ENCODE measurements at places on chromosomes 11 and 22.

GRCh38 chr22:35638410-35638809, 9.8 kb upstream of the APOL6 start:
- DNase-seq = peak; percentile 14

- no peak for DNase-seq
Observed at GRCh38 chr11:47886096-47886495, 37.9 kb upstream of the NUP160 start.

- DNase-seq = no peak
Observed at GRCh38 chr11:1892116-1892515, 421 bp upstream of the PRR33 start.

- no peak for DNase-seq
Observed at GRCh38 chr11:116294630-116295029, 478.2 kb downstream of the BUD13 start.

DNA sequence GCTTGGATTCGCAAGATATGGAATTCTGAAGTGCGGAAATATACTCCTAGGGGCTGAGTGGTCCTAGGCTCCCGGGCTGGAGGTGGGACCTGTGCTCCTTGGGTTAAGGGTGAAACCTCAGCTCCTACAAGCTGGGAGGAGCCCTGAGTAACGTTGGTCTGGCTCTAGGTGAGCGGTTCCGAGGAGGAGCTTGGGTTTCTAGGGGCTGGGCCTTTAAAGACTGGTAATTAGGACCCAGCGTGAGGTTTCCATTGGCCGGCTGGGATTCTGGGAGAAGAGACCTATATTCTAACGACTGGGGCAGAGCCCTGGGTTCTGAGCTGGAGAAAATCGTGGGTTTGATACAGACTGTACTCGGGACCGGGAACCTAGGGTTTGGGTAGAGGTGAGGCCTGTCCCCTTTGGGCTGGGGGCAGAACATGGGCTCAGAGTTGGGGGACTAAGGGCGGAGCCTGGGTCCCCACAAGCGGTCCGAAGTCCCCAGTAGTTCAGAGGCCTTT, 882 bp upstream of the MAP4K2 start:
- no peak for DNase-seq

- DNase-seq = no peak
Observed at GRCh38 chr11:95095858-95096587, 6.4 kb downstream of the ENDOD1 start.

DNA sequence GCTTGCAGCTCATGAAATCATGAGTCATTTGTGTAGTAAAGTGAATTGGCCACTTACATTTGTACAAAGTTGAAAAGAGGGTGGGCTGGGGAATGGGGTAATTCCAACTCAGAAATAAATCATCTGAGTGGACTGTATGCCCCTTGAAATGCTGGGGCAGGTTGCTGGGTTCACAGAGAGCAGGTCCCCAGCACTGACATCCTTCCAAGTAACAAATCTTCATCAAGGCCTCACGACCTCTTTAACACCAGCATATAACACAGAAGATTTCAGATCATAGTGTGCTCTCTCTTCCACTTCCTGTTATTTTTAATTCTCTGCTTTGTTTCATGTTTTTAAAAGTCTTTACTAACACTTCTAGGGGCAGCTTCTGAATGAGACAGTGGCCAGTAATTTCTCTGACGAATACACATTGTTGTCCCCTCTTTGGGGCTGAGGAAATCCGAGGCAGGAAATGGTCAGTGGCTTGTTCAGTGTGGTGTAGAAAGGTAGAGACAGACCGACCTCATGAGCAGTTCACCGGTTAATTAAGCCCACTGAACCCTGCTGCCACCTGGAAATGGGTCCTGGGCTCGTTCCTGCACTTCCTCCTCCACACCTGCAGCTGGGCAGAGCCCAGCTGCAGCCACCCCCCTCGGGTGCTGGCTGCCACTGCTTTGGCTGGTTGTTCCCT, 127.7 kb downstream of the MAML2 start:
- no peak for DNase-seq

DNA sequence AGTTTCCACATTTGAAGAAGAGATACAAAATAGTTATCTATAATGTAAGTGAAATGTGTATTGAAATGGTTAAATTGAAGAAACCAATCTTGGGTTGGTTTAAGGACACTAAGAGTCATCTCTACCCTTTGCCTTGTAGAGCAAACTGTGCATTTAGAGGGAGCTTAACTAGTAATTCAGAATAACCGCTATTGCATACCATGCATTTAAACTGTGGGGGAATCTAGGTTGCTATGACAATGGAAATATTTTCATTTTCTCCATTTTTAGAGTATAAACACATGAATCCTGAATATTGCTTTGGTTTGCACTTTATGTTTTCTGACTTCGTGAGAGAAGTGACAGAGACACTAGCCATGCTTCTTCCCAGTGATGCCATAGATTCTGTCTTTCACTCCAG, 39.7 kb downstream of the FAT3 start:
- no peak for DNase-seq

GRCh38 chr11:112590764-112591163, 330.1 kb upstream of the PLET1 start:
- no peak for DNase-seq

GRCh38 chr11:85379066-85379465, 248.1 kb downstream of the DLG2 start:
- no peak for DNase-seq

DNA sequence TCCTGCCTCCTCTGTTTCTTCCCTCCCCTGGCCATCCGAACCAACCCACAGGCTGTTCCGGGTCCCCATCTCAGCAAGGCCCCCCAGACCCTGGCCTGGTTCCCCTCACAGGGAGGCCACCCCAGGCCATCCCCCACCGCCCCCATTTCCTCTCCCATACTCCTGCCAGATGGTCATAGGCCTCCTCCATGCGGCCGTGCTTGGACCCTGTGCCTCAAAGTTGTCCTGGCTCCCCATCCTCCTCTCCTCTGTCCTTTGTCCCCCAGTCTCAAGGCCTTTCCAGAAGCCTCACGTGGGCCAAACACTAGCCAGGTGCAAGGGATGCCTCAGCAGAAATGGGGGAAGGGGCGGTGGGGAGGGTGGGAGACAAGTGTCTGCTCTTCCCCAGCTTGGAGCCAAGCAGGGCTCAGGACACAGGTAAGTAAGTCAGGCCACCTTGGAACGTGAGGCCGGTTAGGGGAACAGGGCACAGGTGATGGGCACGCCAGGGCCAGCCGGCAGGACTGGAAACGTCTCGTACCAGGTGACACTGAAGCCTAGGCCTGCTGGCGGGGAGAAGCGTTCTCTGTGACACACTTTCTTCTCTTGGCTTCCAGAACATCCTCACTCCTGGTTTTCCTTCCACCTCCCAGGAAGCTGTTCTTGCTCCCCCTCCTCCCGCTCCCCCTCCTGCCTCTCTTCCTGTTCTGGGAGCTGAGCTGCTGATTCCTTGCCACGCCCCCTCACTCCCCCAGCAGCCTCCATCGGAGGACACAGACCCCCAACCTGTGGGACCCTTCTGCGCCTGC, 31.5 kb upstream of the SLC22A12 start:
- DNase-seq = no peak

DNA sequence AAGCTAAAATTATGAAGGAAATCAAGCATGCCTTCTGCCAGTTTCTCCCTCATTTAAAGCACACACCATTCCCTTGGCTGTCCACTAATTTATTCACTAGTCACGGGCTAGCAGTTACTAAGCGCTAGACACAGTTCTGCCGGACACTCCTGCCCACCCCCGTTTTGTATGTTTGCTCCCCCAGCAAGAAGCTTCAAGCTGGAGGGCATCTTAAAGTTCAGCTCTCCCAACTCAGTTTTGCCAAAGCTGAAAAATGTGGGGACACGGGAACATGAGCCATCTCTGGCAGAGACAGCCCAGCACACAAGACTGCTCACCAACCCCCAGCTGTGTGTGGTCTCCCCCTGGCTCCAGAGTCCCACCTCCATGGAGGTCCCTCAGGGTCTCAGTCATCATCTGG, 263.6 kb downstream of the BRD1 start:
- no peak for DNase-seq

DNA sequence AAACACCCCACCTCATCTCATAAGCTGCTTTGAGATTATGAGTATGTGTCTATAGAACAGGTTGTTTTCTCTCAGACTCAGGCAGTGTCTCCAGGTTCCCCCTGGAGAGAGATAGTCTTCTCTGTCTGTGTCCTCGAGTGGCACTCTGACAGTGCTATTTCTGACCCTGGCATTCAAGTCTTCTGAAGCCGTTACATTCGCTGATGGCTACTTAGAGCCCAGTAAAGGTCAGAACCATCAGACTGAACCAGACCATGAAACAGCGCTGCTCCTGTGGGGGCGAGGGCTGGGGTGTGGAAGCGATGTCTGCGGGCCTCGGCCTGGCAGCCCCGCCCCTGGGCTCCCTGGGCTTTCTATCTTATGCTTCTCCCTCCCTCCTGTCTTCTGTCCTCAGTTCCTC, 23.5 kb downstream of the SHISA8 start:
- no peak for DNase-seq

GRCh38 chr22:25064894-25065560, 112.5 kb downstream of the KIAA1671 start:
- DNase-seq = no peak

DNA sequence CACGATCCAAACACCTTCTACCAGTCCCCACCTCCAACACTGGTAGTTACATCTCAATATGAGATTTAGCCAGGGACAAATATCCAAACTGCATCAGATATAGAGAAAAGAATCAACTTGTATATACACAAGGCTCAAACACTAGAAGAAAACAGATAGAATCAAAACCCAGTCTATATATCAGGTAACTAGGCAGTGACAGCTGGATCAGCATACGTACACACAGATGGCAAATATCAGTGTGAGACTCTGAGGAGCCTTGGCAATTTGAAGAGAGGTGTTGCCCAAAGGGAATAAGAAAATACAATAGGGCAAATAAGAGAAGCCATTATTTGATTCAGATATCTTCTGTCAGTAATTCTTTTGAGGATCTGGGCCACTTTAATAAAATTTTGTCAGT, 951.3 kb upstream of the CHORDC1 start:
- no peak for DNase-seq

- DNase-seq = no peak
Observed at GRCh38 chr11:67441098-67441563, 2.1 kb downstream of the CORO1B start.

DNA sequence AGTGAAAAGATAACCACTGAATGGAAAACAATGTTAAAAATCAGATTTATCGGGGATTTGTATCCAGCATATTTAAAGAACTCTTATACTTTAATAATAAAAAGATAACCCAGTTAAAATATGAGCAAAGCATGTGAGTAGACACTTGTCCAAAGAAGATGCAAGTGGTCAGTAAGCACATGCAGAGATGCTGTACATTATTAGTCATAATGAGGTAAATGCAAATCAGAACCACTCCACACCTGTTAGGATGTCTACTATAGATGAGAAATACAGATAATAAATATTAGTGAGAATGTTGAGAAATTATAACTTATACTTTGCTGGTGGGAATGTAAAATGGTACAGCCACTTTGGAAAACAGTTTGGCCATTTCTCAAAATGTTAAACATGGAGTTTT, 28.0 kb downstream of the QSER1 start:
- no peak for DNase-seq

DNA sequence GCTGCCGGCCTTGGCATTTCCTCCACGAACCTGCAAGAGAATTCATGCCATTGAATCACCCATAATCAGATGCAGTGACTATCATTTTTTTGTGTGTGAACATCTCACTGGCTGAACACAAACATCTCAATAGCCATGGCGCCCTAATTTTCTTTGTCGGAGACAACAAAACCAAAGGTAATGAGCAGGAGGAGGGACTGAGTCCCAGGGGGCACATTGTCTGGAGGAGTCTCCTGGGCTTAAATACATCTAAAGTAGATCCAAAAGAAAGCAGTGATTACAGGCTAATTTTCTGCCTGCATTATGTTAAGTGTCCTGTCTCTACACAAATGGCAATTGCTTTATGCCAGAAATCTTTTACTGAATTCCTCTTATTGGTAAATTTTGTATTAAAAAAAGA, 113.5 kb downstream of the NTM start:
- DNase-seq = no peak

All from anterior cingulate cortex (tissue), 58 donors.